ENCODE measurements at places on chromosomes 11 and 22. TPM values are rescaled to one million over a fixed set of nuclear protein-coding genes. Genes with fewer than 3 reads are reported as not detected.

GRCh38 chr11:44145011-44145775, 49.7 kb downstream of the EXT2 start:
- DNase-seq: no peak
- no peak overlapping the region for H3K4me3 ChIP-seq
- H3K27me3 ChIP-seq: no peaks in the 10 kb centered on the region
- no peaks in the 10 kb centered on the region for H3K4me1 ChIP-seq
- no peak overlapping the region for H3K27ac ChIP-seq
- H3K36me3 ChIP-seq: peaks cover 8% of the 10 kb centered on the region

DNA sequence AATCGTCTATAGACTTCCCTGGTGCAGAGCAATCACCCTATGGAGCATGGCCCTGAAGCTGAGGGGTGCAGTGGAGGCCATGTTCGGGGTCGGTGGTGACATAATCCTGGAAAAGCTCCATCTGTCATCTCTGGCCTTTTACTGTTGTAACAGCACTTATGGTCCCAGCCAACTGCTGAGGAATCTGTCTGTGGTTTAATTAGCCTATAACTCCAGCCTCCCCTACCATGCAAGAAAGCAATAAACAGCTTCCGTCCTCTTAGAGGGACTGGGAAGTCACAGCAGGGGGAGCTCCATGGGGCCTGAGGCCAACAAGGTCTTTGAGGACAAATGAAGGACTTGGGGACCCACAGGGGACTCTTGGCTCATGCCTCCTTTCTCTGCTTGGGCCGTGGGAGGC, 159.1 kb upstream of the NECTIN1 start:
- no peaks in the 10 kb centered on the region for H3K4me1 ChIP-seq
- no peak overlapping the region for H3K4me3 ChIP-seq
- no peak for DNase-seq

DNA sequence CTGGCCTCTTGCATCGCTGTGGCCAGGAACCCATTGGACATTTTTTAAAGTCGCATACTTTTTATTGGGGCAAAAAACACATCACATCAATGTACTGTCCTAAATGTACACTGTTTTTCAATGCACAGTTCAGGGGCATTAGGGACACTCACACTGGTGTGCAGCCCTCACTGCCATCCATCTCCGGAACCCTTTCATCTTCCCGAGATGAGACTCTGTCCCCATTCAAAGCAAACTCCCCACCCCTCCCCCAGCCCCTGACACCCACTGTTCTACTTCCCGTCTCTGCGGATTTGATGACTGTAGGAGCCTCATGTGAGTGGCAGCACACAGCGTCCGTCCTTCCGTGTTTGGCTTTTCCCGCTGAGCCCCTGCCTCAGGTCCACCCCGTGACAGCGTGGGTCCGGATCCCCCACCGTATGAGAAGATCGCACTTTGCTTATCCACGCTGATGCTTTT, 41.8 kb upstream of the TH start:
- DNase-seq: no peak
- H3K27me3 ChIP-seq: no peaks in the 10 kb centered on the region
- no peaks in the 10 kb centered on the region for H3K36me3 ChIP-seq
- H3K4me1 ChIP-seq: peaks cover 26% of the 10 kb centered on the region
- peak overlapping the region; percentile 23 for H3K27ac ChIP-seq

- peaks cover 6% of the 10 kb centered on the region for H3K27me3 ChIP-seq
- H3K36me3 ChIP-seq: no peaks in the 10 kb centered on the region
Observed at GRCh38 chr11:100575860-100576717, 111.0 kb upstream of the ARHGAP42 start.

- peaks cover 18% of the 10 kb centered on the region for H3K27me3 ChIP-seq
- no peak for DNase-seq
- H3K4me3 ChIP-seq: no peak overlapping the region
- peaks cover 6% of the 10 kb centered on the region for H3K4me1 ChIP-seq
Observed at GRCh38 chr11:109023036-109023435, 358.2 kb downstream of the DDX10 start.

DNA sequence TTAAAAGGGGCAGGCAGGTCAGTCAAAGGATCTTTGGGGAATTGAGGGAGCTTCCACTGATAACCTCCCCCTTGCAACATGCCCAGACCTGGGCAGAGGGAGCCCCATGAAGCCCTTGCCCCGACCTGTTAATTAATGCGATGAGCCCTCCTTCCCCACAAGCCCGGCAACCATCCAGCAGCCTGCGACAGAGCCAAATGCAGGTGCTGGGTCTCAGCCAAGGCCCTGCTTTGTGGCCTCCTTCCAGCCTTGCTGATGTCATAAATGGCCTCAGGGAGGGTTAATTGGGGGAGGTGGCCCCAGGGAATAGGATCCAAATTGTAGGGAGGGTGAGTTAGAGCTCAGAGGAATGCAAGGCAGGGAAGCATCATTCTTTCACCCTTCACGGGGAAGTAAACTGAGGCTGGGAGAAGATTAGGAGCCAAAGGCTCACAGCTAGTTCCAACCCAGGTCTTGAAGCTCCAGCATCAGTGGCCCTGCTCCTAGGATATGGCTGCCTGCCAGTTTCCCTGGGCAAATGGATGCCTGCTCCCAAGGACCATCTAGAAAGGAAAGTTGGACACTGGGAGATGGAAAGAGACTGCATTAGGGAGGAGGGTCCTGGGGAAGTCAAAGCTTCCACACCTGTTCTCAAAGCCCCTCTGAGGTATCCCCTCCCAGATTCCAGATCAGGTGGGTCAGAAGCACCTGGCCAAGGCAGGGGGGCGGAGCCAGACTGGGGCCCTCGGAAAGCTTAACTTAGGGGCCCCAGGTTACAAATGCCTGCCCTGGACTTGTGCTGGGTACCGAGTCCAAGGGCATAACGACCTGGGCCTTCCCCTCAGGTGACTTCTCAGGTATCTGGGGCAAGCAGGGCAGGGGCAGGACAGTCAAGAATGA, 34.1 kb downstream of the LMO1 start:
- H3K4me1 ChIP-seq: no peaks in the 10 kb centered on the region
- H3K4me3 ChIP-seq: no peak overlapping the region
- no peaks in the 10 kb centered on the region for H3K36me3 ChIP-seq

DNA sequence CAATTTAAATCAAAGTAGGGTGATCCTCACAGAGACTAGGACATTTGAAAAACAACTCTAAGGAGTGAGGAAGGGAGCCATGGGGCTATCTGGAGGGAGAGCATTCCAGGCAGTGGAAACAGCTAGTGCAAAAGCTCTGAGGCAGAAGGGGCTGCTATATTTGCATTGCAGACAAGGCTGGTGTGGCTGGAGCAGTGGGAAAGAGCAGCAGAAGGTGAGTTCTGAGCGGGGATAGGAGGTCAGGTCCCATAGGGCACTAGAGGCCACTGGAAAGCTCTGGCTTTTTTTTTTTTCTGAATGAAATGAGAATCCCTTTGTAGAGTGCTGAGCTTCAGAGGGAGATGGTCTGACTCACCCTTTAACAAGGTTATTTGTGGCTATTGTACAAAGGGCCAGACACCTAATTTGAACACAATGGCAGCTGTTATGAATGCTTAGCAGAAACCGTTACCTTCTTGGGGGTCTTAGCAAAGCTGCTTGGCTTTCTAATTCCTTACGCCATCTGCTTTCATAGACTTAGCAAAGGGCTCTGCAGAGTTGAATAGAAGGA, 291.6 kb downstream of the BUD13 start:
- no peaks in the 10 kb centered on the region for H3K36me3 ChIP-seq
- no peak for DNase-seq
- H3K27me3 ChIP-seq: peaks cover 16% of the 10 kb centered on the region
- no peak overlapping the region for H3K4me3 ChIP-seq
- no peak overlapping the region for H3K27ac ChIP-seq

DNA sequence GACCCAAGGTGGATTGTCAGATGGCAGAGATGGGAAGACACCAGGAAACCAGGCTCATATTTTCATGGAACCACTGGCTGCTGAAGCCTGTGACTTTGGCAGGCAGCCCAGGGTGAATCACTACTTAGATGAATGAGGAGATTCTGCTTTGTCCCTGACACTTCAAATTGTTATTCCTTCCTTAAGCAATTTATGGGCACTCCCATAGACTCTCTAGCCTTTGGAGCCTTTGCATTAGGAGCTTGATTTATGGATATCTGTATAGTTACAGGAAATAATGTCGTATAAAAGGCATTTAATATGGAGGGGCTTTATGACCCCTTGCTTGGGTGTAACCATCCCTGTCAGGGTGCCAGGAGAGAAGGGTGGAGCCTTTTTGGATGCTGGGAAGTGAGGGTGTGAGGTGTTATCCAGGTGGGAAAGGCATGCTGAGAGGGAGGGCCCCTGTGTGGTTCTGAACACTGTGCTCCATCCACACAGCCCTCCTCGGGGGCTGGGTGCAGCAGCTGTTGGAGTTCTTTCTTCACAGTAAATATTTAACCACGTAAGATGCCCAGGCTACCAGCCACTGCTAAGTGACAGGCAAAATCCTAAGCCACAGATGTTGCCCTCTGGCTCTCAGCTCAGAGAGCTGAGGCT, 35.3 kb downstream of the IL18 start:
- H3K36me3 ChIP-seq: no peaks in the 10 kb centered on the region
- H3K27ac ChIP-seq: no peak overlapping the region
- DNase-seq: no peak

DNA sequence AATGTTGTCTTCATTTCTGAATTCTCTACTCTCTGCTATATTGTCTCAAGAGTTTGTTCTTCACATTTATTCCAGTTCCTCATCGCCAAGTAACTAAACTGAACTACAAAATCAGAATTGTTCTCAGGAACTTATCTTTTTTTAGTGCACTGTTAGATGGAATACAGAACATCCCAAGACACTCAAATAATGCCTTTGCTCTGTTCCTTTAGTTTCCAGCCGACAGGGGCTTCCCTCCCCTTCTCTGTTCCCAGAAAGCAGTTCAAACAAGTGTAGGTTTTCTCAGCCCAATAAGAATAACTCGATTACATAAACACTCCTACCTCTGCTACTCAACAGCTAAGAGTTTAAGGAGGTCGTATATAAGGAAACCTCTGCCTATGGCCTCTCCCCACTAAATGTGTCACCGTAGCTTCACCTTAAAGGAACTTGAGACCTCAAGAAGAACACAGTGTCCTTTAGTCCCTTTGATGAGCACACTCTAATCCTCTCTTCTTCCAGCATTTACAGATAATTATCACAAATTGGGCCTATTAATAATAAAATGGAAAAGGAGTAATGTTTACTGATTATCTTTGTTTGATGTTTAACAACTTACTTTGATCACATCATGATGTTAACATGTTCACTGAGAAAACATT, 6.9 kb downstream of the POU2AF3 start:
- H3K4me1 ChIP-seq: no peaks in the 10 kb centered on the region
- no peak overlapping the region for H3K27ac ChIP-seq
- no peak overlapping the region for H3K4me3 ChIP-seq
- H3K27me3 ChIP-seq: peaks cover 50% of the 10 kb centered on the region

DNA sequence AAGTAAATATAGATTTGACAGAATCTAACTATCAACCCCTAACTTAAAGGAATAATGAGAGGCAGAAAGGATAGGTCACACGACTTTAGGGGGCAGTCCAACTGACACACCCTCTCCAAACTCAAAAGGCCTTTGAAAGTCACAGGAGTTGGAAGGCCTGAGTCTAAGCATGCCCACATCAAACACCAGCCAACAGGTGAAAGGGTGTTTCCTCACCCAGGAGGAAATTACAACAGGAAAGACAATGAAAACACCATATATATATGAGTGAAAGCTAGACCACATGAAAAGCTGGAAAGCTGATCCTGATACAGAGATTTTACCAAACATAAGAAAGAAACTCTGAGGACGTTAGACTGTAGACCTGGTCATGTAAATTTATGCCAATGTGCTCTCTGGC, 10.5 kb upstream of the DEPDC7 start:
- no peak for DNase-seq
- peaks cover 7% of the 10 kb centered on the region for H3K4me1 ChIP-seq
- H3K27me3 ChIP-seq: peaks cover 2% of the 10 kb centered on the region

- H3K36me3 ChIP-seq: no peaks in the 10 kb centered on the region
- no peak overlapping the region for H3K27ac ChIP-seq
- H3K27me3 ChIP-seq: no peaks in the 10 kb centered on the region
- DNase-seq: no peak
- H3K4me1 ChIP-seq: no peaks in the 10 kb centered on the region
- no peak overlapping the region for H3K4me3 ChIP-seq
Observed at GRCh38 chr22:25205847-25206246, 6.2 kb downstream of the CRYBB3 start.

GRCh38 chr11:67111261-67111660, 7.8 kb upstream of the KDM2A start:
- H3K27me3 ChIP-seq: no peaks in the 10 kb centered on the region
- no peak for DNase-seq
- H3K27ac ChIP-seq: no peak overlapping the region
- H3K4me1 ChIP-seq: peaks cover 9% of the 10 kb centered on the region
- no peak overlapping the region for H3K4me3 ChIP-seq

DNA sequence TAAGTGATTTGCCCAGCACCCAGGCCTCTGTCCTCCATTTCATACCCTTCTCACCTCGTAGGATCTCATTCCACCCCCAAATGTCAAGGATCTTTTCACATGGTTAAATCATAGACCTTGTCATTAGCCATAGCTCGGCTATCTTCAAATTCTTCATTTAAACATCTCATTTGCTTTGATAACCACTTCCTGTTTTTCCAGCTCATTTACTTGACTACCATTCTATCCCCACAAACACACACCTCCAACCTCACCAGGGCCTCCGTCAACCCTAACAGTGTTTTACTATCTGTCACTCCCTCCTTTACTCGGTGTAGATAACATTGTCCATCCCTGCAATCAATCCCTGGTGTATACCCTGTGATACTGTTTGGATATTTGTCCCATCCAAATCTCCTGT, 36.8 kb upstream of the LARGE1 start:
- H3K36me3 ChIP-seq: no peaks in the 10 kb centered on the region
- no peaks in the 10 kb centered on the region for H3K4me1 ChIP-seq
- no peak overlapping the region for H3K4me3 ChIP-seq
- no peak overlapping the region for H3K27ac ChIP-seq

DNA sequence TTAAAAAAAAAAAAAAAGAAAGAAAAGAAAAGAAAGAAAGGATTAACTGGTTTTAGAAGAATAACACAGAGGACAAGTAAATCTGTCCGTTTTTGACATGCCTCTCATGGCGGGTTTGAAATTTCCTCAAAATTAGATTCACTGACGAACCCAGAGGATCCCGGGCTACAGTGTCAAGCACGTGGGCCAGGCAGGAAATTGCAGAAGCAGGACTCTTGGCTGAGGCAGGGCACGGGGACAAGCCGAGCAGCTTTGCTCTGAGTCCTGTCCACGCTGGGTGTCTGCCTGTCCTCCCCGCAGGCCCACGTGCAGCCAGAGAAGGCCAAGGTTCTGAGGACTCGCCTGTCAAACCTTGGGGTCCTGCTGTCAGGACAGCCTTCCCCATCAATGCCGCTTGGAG, 24.7 kb downstream of the GAL start:
- DNase-seq: no peak
- H3K27me3 ChIP-seq: no peaks in the 10 kb centered on the region
- H3K4me1 ChIP-seq: no peaks in the 10 kb centered on the region
- no peaks in the 10 kb centered on the region for H3K36me3 ChIP-seq

Gene TPH1
- total RNA-seq: 0.36 TPM

Gene FAM111A
- 69.7 TPM for total RNA-seq

Gene OR52A1
- total RNA-seq: not detected

Gene NRXN2
- total RNA-seq: 0.74 TPM

Gene GUCY1A2
- total RNA-seq: not detected

Gene FGF19
- total RNA-seq: not detected

Gene POLD3
- total RNA-seq: 46.2 TPM

Data from natural killer cell treated with Interleukin-12 subunit alpha and Interleukin-12 subunit beta and Interleukin-15 and Interleukin-18, amount 100 ng/mL, for 72 hours (primary cell).